ENCODE measurements at places on chromosomes 2 and 18.

- no peak for DNase-seq
Observed at GRCh38 chr2:98028931-98029717, 33.4 kb upstream of the TMEM131 start.

DNA sequence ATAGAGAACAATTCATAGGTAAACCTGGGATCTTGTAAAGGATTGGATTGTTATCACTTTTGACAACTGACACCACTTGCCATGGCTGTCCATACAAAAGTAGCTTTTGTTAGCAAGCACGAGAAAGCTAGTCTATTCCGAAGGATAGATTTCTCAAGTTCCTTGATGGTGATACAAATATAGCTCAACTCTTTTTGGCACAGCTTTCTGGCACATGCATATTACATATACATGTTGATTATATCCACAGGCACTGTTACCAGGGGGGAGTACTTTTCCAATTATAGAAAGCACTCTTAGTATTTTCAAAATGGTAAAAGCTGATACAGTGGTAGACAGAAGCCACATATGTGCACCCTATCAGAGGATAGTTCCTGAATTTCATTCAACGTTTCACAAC, 168.9 kb downstream of the UPP2 start:
- no peak for DNase-seq

- DNase-seq, result no peak
Observed at GRCh38 chr2:30974092-30974491, 164.1 kb downstream of the GALNT14 start.

DNA sequence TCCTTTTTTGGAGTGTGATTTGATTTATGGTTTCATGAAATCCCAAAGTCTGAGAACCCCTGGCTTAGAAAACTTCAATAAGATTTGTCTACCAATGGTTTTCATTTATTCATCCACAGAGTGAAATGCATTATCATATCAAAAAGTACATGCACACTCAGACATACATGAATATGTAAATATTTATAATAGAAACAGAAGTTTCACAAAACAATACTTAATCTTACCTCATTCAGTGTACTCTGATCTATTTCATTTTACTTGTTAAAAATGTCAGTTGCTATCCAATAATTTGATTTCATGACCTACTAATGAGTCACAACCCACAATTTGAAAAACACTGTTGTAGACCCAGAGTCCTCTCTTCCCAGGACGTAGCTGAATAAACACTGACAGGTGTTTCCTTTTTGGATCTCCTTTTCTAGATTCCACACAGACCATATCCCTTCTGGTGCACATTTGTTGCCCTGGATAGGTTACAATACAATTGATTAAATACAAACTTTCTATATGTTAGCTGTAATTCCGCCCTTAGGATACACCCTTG, 10.4 kb upstream of the CAVIN2 start:
- DNase-seq, result peak; percentile 56

GRCh38 chr2:237210297-237210696, 124.6 kb downstream of the COPS8 start:
- no peak for DNase-seq

GRCh38 chr2:181407171-181407570, 50.0 kb upstream of the ITGA4 start:
- no peak for DNase-seq

DNA sequence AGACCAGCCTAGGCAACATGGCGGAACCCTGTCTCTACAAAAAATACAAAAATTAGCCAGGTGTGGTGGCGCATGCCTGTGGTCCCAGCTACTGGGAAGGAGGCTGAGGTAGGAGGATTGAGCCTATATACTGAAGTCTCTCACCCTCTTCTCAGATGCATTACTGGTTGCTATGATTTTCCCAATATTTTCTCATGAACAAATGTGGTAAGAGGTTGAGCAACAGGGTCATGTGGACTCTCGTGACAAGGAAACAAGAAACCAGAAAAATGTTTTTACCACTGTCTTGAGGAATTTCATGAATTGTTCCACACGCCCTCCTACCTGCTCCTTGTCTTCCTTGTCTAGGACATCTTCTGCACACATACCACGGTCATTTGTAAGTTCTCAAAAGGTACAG, 12.4 kb downstream of the LMAN2L start:
- peak; percentile 11 for DNase-seq

- no peak for DNase-seq
Observed at GRCh38 chr18:40360558-40360957, 1594.5 kb upstream of the PIK3C3 start.

GRCh38 chr2:238341536-238341935, 21.2 kb downstream of the TRAF3IP1 start:
- DNase-seq, result no peak

DNA sequence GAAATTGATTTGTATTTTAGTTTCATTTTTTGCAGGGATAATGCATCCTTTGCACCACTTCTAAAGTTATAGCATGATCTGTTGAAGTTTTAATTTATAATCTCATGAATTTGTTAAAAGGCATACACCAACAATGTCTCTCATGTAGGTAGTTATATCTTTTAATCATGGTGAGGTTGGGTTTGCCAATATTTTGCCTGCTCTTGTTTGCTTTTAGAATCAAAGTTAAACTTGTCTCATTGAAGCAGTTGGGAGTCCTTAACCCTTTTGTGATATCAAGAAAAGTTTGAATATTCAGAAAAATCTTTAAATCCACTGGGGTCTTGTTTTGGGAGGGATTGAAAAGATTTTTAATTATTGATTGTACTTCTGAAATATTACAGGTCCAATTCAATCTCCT, 31.7 kb downstream of the APLF start:
- DNase-seq, result no peak

DNA sequence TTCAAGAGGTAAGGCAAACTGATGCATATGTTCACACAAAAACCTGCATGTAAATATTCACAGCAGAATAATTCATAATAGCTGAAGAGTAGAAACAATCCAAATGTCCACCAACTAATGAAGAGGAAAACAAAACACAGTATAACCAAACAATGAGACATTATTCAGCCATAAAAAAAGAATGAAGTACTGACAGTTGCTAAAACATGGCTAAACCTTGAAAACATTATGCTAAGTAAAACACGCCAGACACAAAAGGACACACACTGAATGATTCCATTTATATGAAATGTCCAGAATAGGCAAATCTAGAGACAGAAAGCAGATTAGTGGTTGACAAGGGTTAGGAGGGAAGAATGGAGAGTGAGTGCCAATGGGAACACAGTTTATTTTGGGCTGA, 86.9 kb downstream of the SESTD1 start:
- no peak for DNase-seq

DNA sequence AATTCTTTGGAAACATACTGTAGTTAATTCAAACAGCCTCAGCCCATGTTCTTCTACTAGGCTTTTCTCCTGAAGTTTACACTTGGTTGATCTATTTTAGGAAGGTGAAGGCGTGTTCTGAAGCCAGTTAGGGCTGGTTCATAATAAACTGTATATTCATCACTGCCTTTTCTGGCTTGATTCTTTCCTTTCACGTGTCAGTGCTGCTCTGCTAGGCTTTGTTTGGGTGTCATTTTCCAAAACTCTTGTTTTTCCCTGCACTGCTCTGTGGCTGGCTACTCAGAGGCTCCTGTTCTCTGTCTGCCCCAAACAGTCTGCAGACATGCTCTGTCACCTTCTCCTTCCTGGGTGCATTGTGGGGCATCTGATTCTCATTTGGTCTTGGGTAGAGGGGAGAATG, 136.1 kb downstream of the PARD3B start:
- DNase-seq, result peak; percentile 12

DNA sequence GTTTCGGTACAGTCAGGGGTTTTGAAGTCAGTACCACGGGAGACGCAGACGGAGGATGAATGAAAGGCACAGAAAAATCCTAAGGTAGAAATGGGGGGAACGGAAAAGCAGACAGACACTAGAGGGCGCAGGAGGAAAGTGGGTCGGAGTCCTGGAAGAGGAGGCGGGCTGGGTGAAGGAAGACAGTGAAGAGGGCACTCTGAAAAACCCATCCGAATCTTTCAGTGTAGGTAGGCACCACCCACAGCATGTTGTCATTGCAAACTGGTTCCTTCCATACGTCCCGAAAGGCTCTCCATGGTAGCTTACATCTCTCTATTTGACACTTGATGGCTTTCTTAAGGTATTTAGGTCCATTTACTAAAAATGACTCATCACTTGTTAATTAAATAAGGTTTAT, 18.5 kb upstream of the ZNF236 start:
- DNase-seq, result peak; percentile 63

DNA sequence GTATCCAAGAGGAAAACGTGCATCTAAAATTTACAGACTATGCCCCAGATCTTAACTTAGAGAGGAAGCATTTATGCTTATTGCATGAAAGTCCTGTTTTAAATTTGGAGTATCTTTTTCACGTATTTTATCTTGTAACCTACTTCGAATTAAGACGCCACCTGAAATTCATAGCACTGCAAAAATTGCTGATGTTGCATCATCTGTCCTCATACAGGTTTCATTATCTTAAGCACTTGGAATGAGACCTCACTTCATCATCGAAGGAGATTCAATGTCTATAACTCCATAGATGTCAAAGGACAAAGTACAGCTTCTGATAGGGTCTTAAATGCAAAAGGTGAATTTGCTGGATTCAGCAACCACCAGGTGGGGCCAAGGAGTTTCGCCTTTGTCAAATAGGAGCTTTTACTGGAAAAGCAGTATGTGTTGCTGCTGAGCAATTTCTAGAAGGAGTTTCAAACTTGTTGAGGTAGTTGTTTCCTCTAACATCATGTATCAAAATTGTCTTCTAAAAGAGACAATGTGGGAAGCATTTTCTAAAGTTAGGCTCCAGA, 106.4 kb upstream of the CCDC85A start:
- peak; percentile 27 for DNase-seq

GRCh38 chr2:64675860-64676259, 22.1 kb upstream of the SERTAD2 start:
- peak; percentile 85 for DNase-seq
